HT-29 (cell line): ENCODE measurements at places on chromosomes 1 and 21.

- no peak for DNase-seq
Observed at GRCh38 chr1:53415432-53415831, 43.8 kb upstream of the DMRTB1 start.

- DNase-seq, result peak; percentile 78
Observed at GRCh38 chr21:42818328-42818749, 61.0 kb downstream of the WDR4 start.

GRCh38 chr21:41526478-41527087 lies 18.6 kb upstream of the TMPRSS2 start:
- no peak for DNase-seq

GRCh38 chr21:25489673-25490072 lies 117.6 kb downstream of the MRPL39 start:
- no peak for DNase-seq

GRCh38 chr1:109643385-109644230 lies 12.3 kb upstream of the GSTM4 start:
- peak; percentile 73 for DNase-seq

DNA sequence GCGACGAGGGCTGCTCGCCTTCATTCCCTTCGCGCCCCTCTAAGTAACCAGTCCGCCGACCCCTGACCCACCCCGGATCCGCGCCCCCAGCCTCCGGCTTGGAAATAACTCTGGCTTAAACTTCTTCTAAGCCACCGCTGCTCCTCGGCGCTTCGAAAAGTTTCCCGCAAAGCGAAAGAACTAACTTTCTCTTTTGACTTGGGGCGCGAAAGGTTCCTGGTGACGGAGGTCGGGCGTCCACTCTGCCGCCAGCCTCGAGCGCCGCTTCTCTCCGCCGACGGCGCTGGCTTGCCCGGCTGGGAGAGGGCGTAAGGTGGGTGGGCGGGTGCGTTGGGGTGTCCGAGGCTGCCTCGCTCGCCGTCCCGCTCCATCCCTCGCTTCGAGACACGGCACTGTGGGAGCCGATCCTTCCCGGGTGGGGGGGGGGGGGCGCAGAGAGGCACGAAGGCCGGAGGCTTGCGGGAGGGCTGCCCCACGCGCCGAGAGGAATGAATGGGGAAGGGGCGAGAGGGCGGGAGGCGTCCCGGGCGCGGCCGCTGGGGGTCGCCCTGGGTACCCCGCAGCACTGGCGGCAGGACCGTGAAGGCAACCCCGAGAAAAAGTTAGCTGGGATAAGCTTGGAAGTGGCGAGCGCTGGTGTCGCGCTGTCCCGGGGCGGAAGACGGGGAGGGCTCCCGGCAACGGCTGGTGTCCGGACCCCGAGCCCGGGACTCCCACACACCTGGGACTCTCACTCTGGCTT lies 569 bp downstream of the ATF3 start:
- peak; percentile 43 for DNase-seq

DNA sequence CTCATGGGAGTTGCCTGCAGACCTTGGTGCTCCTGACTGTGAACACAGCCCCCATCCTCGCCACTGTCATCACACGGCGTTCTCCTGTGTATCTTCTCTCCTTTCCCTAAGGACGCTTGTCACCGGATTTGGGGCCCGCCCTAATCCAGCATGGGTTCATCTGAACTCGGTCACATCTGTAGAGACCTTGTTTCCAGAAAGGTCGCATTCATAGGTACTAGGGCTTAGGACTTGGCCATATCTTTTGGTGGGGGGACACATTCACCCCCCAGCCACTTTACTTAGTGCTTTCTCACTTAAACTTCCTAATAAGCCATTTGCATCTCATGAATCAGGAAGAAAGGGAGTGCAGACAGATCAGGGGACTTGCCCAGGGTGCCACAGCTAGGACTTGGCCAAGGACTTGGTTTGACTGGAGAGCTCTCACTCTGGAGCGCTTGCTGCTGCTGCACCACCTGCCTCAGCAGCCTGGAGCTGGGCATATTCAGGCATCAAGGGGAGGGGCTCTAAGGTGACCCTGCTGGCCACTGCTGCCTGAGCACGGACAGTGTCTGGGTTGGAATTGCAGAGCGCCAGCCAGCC lies 9.7 kb downstream of the NPPA start:
- no peak for DNase-seq

DNA sequence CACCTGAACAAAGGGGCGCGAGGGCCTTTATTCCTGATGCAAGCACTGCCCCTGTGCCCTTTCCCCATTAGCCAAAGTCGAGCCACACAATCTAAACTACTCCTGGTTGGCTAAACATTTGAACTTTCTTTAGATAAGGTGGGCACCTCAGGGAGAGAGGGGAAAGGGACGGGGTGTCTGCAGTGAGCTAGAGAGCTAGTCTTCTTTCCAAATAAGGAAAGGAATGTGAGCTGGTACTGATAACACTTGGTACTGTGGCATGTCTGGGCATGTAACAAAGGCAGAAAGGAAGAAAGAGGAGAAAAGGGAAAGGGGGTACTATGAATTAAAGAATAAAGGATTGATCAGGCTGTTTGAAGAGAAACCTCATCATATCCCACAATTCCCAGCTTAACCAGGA lies 62.8 kb downstream of the OVGP1 start:
- DNase-seq, result no peak

DNA sequence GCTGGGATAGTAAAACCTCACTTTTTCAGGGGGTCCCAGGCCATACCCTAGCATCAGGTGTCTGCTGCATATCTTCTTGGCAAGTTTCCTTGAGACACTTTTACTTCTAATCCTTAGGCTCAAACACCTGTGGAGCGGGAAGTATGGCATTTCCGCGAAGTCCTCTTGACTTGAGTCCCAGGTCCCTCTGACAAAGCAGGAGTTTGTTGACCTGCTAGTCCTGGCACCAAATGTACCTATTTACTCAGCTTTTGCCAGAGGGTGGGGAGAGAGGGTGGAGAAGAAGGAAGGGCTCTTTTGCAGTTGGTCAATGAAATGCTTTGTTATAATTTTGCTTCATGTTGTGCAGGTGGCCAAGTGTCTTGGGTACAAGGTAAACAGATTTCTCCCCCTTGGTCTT lies 59.7 kb downstream of the CLIC6 start:
- peak; percentile 77 for DNase-seq

- DNase-seq, result no peak
Observed at GRCh38 chr1:28592321-28593071, 431 bp downstream of the RAB42 start.

GRCh38 chr1:214123061-214123784 lies 135.4 kb downstream of the PROX1 start:
- DNase-seq, result peak; percentile 86

- DNase-seq, result no peak
Observed at GRCh38 chr1:62514746-62515423, 78.0 kb downstream of the USP1 start.

DNA sequence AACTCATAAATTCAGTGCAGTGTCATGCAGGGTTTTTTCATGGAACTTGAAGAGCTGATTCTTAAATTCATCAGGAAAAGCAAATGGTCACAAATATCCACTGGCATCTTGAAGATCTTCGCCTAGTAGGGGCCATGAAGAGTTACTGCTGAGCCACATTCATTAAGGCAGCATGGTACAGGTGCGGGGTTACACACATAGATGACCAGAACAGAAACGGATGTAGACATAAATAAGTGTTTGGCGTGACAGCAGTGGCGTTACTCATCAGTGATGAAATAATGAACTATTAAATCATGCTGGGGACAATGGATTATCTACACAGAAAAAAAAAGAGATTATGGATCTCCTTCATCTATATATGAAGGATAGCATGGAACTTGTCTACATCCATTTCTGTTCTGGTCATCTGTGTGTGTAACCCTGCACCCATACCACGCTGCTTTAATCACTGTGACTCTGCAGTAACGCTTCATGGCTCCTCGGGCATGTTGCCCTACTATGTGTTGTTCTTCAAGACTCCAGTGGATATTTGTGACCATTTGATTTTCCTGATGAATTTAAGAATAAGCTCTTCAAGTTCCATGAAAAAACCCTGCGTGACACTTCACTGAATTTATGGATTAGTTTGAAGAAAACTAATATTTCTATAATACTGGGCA lies 161.3 kb downstream of the GALNT2 start:
- DNase-seq, result no peak

DNA sequence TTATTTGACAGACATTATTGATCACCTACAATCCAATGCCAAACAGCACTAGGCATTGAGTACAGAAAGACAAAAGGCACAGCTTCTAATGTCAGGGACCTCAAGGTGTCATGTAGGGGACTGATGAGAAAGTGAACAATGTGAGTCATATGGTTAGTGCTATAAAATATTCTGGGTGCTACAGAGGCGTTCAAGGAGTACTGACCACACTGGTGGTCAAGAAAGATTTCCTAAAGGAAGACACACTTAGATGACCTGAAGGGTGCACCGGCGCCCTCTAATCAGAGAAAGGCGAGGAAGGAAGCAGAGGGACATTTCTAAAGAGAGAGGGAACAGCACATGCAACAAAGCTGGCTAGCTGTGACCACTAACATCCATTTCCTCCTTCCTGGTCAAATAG lies 64.9 kb upstream of the F3 start:
- no peak for DNase-seq

DNA sequence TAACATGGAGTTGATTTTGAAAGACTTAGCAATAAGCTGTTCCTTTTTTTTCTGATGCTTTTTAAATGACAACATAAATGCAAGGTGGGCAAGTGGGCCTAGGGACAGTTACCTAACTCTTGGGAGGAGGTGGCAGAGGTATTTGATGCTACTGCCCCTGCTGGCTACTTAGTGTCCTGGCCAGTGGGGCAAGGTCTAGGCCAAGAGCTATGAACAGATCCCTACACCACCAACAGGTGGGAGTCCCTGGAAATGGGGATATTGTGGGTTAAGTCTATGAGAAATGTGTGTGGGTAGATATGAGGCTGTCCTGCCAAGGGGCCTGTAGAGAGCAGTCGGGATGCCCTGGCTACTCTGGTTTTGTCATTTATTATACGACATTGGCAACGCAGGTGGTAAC lies 31.3 kb upstream of the B3GALT5 start:
- no peak for DNase-seq

- peak; percentile 75 for DNase-seq
Observed at GRCh38 chr1:197924516-197925123, 7.4 kb downstream of the LHX9 start.

DNA sequence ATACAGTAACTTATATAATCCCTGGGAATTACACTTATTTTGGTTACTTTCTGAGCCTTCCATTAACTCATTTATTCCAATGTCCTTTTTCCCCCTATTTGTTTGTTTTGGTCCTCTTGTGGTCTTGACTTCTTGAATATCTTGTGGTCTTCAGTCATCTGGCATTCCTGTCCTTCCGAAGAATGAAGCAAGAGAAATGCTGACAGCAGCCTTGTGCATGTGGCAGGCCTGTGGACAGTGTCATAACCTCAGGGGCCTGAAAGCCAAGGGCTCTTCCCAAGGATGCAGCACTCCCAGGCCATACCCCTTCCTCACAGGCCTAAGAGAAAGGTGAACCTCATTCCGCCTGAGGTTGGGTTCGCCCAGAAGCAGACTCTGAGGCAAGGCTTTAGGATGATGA lies 470.2 kb downstream of the DISC1 start:
- DNase-seq, result no peak

DNA sequence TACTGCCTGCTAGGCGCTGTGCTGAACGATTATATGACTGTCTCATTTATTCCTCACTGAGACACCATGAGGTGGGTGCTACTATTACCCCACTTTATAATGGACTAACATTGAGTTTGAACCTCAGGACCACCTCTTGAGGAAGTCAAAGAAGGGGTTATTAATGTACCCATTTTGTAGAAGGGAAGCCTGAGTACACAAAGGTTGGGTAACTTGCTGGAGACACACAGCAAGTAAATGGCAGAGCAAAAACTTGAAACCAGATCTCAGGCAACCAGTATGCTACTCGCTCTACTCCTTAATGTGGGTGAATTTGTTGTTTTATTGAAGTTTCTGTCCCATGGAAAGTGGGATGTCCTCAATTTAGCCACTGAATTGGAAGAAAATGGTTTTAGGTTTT lies 30.1 kb downstream of the KCNA10 start:
- DNase-seq, result no peak

- peak; percentile 61 for DNase-seq
Observed at GRCh38 chr1:37477198-37477931, 3.0 kb downstream of the ZC3H12A start.

DNA sequence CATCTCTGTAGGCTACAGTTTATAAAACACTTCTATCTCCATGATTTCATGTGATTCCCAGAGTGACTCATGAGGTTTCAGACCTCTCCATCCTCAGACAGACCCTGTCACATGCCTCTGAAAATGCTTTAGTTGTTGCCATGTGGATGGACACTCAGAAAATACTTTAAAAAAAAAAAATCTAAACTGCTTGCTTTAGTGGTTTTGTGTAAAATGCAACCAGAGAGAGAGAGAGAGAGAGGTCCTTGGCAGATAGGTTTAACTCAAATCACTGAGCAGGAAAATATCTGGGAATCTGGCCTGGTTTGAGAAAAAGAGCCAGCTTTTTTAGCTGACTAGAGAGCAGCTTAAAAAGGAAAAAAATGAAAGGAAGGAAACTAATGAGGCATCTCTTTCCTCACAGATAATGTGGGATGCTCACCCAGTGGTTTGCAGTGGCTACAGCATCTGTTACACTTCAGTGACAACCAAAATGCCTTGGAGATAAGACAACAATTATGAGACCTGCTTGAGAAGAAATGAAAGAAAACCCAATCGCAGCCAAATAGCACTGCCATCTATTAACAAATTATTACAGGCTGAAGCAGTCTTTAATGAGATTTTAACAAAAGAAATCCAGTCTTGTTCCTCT lies 54.6 kb upstream of the SYT14 start:
- no peak for DNase-seq

GRCh38 chr1:57300186-57300585 lies 123.7 kb downstream of the DAB1 start:
- DNase-seq, result no peak

- DNase-seq, result no peak
Observed at GRCh38 chr1:160209321-160210046, 4.3 kb downstream of the PEA15 start.

DNA sequence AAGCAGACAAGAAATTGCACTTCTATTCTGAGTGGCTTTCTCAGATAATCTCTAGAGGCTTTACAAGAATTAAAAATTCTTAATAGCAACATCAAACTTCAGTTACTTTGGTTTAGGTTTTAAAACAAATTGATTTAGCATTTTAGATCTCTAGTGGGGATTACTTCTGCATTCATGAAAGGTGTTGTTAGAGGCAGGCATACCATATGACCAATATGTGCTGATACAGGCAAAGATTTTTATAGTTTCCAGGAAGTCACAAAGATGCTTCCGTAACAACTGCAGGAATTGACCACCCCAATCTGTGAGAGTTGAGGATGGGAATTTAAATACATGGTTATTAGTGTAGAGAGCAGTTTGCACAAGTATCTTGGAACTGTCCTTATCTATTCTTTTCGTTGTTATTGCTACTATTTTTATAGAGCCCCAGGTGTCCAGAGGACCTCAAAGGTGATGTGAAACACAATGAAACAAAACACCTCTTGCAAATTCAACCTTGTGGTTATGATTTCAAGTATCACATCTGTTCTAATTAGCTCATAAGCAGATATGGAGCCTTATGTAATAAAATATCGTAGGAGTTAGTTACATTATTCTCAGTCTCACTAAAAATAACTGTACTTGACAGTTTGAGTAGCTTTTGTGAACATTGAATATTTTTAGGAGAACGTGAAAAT lies 512.7 kb upstream of the ADGRL4 start:
- DNase-seq, result no peak
